ENCODE measurements at places on chromosomes 6 and 20. TPM values are rescaled to one million over a fixed set of nuclear protein-coding genes. Genes with fewer than 3 reads are reported as not detected.

DNA sequence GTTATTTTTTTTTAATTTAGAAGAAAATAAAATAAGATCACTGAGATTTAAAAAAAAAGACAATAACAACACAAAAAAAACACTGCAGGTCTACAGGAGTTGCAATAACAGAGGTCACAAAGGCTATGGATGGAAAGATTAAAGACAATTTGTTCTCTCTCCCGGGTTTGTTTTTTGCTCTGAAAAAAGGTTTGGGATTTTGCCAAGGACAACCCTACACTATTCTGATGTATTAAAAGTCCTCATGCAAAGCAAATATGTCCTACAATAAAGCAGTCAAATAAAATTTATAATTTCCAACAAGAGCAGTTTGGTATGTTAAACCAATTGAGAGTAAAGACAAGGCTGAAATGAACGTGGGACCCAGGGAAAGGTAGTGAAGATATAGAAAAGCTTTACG is 55.6 kb downstream of the PTPRK start:
- DNase-seq, result no peak

- DNase-seq, result peak; percentile 24
Measured at GRCh38 chr6:108914235-108915022, 66.2 kb downstream of the ARMC2 start.

- no peak for DNase-seq
Measured at GRCh38 chr20:40238511-40238910, 450.5 kb downstream of the MAFB start.

- DNase-seq, result no peak
Measured at GRCh38 chr6:35064290-35064689, 76.8 kb downstream of the TCP11 start.

DNA sequence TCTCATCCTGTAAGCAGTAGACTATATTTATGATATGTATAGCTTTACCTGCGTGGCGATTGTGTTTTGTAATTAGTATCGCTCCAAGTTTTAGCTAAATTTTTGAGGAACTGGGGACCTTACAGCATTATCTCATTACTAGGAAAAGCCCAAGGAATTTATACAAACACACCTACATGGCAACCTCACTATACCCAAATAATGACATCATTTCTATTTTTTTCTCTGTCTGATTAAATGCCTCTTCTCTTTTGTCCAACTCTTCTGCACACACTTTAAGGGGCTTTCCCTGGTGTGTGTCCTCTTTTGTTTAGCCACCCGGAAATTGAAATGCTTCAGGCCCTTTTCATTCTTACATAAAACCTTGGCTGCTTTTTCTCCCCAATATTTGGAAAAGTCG is 82.9 kb upstream of the EXOC2 start:
- no peak for DNase-seq

DNA sequence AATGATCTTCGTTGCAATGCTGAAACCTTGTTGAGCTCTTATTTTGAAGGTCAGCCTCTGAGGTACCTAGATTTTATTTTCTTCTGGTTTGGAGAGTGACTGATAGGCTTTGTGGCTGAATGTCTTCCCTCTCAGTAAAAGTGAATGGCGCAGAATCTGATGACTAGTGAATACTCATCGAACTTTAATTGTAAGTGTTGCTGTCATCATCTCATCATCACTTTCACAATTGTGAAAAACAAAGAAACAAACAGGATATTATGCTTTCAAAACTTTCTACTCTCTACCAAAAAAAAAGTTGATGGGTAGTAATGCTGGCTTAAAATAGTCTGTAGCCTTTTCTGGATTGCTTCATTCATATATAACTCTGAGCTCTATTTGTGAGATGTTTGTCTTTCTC is 239.5 kb upstream of the RAB32 start:
- DNase-seq, result no peak

- peak; percentile 55 for DNase-seq
Measured at GRCh38 chr20:19252451-19253120, 40.1 kb downstream of the SLC24A3 start.

- DNase-seq, result peak; percentile 51
Measured at GRCh38 chr6:89281779-89282246, 33.3 kb downstream of the GABRR2 start.

DNA sequence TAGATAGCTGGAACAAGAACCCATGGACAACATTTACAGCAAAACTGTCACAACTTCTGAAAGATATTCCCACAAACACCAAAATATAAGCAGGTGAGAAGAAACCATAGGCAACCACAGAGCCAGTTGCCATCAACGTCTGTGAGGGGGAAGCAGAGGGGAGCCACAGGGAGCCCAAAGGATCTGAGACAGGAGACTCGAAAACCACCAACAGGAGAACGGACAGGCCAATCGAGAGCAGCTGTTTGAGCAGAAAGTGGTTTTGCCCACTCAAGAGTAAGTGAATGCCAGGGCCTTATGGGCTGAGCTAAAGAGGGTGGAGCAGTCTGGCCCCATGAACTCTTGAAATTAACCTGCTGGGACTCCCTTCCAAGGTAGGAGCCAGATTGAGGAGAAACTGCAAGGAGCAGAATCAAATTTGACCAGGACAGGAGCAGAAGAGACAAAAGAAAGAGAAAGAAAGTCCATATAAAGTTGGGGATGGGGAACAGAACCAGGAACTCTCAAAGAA is 195.4 kb downstream of the ANKRD60 start:
- no peak for DNase-seq

- peak; percentile 87 for DNase-seq
Measured at GRCh38 chr6:33613146-33613794, 7.9 kb upstream of the ITPR3 start.

- peak; percentile 90 for DNase-seq
Measured at GRCh38 chr6:106084106-106084988, 1.8 kb upstream of the PRDM1 start.

DNA sequence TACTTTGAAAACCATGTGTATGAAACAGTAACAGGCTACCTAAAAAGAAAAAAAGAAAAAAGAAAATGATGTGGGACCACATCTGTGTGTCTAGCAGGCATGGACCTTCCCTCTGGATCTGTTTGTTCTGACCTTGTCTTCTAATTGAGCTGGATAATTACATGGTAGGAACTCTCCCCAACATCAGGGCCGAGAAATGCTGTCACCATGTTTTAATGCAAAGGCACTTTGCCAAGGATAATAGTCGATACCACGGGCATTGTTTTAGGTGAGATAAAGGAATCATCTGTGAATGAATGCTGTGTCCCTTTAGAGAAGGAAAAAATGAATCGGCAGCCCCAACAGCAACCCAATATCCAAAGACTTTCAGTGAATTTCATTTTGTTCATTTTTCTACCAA is 149.1 kb downstream of the ZDHHC14 start:
- DNase-seq, result no peak

DNA sequence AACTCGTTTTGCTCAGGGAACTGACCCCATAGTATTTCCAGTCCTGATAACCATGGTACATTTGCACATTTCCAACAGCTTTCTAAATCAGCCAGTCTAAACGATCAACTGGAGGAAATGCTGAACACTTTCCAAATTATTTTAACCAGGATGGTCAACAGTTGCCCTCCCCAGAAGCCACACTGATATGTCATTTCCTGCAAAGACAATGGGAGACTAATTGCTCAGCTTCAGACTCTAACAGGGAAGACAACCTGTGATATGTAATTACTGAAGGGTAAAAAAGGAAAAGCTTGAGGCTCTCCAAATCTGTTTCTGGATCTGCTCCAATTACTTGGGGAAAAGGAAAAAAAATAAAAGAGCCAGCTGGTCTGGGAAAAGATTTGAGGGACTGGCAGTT is 88.8 kb downstream of the FYN start:
- no peak for DNase-seq

DNA sequence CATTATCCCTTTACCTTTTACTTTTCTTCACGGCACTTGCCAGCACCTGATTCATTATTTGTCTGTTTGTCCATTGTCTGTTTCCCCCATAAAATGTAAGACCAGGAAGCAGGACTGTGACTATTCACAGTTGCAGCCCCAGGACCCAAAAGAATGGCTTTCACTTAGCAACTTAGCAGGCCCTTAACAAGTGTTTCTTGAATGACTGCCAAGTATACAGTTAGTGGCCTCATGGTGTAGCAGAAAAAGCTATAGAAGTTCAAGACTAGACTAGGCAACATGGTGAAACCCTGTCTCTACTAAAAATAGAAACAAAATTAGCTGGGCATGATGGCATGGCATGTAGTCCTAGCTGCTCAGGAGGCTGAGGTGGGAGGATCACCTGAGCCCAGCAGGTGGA is 4.3 kb downstream of the SLC26A8 start:
- no peak for DNase-seq

GRCh38 chr20:32130352-32130751 is 20.8 kb downstream of the TM9SF4 start:
- no peak for DNase-seq

DNA sequence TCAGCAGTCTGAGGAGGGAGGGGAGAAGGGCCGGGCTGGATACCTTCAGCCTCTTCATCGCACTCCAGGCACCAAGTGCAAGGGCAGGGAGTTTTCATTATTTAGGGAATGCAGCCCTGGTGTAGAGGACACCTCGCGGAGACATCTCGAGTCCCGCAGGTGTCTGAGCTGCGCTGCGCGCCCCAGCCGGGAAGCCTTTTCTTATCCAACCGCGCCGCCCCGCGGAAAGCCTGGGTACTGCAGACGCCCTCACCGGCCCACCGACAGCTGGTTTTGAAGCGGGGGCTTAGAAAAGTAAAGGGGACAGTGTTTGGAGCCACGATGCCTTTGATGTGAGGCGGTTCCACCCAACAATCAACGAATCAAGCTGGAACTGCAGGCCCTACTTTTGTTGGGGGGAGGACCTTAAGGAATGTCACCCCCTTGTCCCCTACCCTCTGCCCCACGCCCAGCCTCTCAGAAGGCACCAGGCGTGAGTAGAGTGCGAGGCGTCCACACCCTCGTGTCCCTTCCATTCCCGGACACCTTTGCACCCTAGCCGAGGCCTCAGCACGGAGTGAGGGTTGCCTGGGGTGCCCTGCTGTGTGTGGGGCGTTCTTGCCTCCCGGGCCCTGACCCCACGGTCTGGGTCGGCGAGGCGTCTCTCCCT is 8.6 kb downstream of the NKX2-2 start:
- DNase-seq, result peak; percentile 69

GRCh38 chr6:34390531-34391472 is 1.7 kb downstream of the NUDT3 start:
- peak; percentile 83 for DNase-seq

DNA sequence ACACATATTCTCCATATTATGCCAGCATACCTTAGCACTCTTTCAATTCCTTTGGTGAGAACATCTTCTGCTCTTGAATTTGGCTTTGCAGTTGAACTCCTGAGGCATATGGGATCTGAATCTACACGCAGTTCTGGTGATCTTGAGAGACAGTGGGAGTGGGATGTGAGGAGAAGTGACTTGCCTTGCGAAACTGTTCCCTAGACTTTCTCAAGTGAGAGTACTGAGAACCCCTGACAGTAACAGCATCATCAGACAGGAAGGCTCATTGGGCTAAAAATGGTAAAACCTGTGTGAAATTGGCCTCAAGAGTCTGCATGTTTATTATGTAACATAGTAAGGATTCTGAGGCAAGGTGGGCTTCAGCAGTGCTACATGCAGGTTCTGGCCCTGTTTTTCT is 49.1 kb upstream of the CEP85L start:
- no peak for DNase-seq

DNA sequence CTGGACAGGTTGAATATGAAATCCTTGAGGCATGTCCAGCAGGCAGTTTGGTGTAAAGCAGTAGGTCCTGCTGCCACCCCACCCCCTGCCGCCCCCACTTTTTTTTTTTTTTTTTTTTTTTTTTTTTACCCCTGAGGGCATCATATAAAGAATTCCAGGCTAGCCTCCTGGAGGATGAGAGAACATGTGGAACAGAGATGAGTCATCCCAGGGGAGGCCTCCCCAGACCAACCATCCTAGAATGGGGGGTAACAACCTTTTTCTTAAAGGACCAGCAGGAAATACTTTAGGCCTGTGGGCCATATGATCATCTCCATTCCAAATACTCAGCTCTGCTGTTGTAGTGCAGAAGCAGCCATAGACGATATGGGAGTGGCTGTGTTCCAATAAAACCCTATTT is 170.9 kb downstream of the GJA10 start:
- DNase-seq, result peak; percentile 13

DNA sequence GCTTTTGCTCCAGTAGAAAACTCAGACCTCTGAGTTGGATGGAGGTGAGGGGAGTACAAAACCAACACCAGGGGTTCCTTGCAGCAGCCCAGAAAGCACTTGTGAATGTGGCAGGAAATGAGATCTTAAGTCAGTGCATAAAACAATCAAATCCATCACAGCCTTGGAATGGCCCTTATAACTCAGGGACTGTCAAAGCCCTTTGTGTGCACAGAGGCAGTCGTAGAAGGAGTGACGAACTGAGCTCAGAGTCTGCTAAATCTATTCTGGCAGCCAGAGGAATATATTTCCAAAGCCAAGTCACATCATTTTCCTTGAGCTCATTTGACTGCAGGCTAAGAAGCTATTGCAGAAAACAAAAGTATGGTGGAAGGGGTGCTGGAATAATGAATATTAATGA is 676.6 kb downstream of the DHX35 start:
- no peak for DNase-seq

DNA sequence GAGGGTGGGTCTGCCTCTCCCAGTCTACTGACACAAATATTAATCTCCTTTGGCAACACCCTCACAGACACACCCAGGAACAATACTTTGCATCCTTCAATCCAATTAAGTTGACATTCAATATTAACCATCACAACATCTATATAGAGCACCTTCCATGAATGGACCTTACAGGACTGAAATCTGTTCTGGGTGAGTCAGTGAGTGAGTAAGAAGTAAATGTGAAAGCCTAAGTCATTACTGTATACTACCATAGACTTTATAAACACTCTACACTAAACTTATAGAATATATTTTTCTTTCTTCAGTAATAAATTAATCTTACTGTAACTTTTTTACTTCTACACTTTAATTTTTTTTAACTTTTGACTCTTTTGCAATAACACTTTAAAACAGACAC is 993.8 kb upstream of the MAP3K7 start:
- no peak for DNase-seq

GRCh38 chr6:119347466-119348095 is 2.0 kb downstream of the MAN1A1 start:
- peak; percentile 61 for DNase-seq

GRCh38 chr6:8182902-8183665 is 80.7 kb upstream of the EEF1E1 start:
- peak; percentile 43 for DNase-seq

Gene STX11
- total RNA-seq, result 1.1 TPM

Gene MPIG6B
- not detected for total RNA-seq

Gene CD109
- 68.6 TPM for total RNA-seq

Gene KIF3B
- 25.9 TPM for total RNA-seq

Gene LY6G6C
- total RNA-seq, result not detected

Gene C20orf144
- total RNA-seq, result 0.63 TPM

Gene SLC16A10
- not detected for total RNA-seq

Gene CTAGE9
- not detected for total RNA-seq

Gene KIF25
- total RNA-seq, result not detected

Gene B3GAT2
- total RNA-seq, result not detected
